ENCODE measurements at places on chromosomes 5 and 9.

GRCh38 chr9:95879591-95879990, 4.1 kb downstream of the ERCC6L2 start:
- no peak for DNase-seq

- DNase-seq, result peak; percentile 61
Measured at GRCh38 chr5:77935506-77936364, 159.6 kb upstream of the TBCA start.

DNA sequence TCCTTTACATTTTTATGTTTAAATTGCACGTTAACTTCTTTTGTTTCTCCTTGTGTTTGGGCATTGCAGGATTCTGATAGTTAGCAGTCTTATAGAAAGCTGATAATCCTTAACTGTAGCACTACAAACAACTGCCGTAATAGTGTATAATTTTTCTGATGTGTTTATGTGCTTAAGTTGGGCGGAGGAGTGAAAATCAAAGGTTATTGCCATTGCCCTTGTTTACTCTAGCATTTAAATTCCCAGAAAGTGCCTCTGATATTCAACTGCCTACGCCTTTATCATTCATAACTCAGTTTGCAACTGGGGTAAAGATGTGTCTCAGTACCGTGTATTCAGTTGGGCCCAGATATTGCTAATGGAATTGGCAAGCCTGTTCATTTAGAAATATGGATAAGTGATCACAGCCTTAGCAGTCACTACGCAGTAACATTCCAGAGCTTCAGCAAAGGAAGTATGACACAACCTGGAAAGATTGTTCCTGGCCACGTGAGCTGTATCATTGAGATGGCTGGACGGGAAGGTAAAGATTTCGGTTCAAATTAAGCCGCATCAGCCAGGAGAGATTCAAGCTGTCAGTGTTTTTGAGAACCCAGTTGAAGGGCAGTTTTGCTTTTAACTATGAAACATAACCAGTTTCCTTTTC, 28.1 kb upstream of the LRRTM2 start:
- DNase-seq, result peak; percentile 74

DNA sequence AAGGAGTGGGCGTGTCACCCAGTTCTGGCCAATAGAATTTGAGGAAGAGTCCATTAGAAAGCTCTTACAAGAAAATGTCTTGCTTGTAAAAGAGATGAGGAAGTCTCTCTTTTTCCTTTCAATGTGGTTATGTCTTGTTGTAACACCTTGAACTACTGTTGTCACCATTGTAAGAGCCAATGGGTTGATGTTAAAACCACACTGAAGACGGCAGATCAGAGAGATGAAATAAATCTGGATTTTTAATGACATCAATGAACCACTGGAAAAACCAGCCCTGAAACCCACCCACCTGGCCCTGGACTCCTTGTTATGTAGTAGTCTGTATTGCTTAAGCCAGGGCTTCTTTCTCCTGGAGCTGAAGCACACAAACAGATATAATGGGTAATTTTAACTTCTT, 83.8 kb upstream of the ERCC6L2 start:
- DNase-seq, result no peak

DNA sequence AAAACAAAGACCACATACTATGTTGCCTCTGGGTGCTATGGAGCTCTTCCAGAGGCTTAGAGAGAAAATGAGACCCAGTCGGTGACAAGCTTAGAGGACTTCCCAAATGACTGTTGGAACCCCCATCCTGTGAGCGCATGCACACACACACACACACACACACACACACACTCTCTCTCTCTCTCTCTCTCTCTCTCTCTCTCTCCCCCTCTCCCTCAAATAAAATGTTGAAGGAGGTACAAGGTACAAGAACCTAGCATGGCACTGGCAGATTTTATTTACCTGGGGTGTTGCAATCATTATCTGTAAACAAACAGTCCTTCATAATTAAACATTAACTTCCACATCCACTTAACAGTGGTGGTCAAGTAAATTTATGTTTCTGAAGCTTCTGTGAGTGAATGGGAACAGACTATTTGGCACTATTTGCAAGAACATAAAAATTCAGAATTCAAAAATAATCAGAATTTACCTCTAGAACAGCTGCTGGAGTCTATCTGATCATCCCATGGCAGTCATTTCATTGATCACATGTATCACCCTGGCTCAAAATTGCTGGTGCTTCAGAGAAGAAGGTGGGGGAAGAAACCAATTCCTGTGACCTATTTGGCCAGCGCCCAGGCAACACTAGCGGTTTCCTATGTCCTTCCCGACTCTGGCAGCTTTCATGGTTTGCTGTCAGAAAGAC, 24.9 kb downstream of the TRPM3 start:
- DNase-seq, result no peak

GRCh38 chr5:143188692-143189091, 214.8 kb downstream of the NR3C1 start:
- no peak for DNase-seq

Measured in fibroblast of skin of right biceps (primary cell).